Activated CD4-positive, alpha-beta T cell treated with anti-CD3 and anti-CD28 coated beads for 4 hours (primary cell): ENCODE measurements at places on chromosomes 11 and 22.

DNA sequence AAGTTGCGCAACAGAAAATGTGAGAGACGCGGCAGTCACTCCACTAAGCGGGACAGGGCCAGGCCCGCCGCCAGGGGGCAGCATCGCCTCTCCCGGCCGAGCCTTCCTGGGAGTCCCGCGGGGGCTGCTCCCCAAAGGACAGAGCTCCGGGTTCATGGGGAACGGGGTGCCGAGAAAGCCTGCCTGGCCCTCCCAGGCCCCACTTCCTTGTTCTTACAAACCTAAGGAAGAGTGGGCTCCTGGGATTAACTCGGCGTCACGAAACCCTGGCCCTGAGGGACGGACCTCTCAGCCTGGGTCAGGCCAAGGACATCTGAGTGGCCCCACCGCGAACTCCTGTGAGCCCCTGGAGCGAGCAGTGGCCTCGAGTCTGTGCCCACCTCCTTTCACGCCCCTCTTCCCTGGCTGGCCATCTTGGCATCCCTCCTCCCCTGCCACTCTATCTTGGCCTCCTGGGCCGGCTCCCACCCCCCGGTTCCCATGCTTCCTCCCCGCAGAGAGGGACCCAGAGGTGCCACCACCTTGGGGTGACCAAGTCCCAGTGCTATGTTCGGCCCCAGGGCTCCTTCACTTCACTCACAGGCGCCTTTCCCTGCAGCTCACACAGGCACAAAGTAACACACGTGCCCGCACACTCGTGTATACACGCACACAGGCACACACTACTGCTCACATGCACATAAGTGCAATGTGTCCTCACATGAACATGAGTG is 99.9 kb upstream of the FGF3 start:
- peak; percentile 47 for DNase-seq

- peak; percentile 53 for DNase-seq
Measured at GRCh38 chr11:96267496-96268032, 75.4 kb downstream of the MAML2 start.

DNA sequence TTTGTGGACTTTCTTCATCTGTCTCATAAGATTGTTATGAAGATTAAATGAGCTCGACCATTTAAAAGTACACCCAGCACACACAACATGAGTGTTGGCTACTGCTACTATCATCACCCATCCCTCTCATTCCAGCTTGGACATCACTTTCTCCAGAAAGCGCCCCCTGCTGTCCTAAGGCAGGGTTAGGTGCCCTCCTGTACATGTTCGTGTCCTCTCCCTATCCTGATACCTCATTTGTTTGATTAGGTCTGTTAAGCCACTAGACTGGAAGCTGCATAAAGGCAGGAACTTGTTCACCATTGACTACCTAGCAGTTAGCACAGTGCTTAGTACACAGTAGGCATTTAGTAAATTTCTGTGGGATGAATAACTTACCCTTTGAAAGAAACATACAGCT is 85.5 kb downstream of the ENTHD1 start:
- no peak for DNase-seq

DNA sequence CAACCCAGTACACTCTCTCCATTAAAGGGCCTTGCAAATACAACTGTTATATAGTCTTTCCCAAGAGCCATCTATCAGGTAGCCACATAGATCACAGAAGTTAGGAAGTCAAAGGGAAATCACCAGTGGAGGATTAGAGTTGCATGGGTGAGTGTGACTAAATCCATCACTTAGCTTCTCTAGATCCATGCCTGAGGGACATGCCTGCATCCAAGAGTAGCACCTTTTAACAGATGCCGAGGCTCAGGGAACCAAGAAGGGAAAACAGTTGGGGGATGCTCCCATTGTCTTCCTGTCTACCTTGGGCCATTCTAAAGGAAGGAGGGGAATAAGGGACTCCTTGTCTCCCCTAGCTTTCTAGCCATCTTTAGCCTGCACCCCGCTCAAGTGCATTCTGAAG is 77.9 kb downstream of the XRRA1 start:
- no peak for DNase-seq

GRCh38 chr11:63986932-63987513 is 785 bp downstream of the OTUB1 start:
- DNase-seq, result no peak

DNA sequence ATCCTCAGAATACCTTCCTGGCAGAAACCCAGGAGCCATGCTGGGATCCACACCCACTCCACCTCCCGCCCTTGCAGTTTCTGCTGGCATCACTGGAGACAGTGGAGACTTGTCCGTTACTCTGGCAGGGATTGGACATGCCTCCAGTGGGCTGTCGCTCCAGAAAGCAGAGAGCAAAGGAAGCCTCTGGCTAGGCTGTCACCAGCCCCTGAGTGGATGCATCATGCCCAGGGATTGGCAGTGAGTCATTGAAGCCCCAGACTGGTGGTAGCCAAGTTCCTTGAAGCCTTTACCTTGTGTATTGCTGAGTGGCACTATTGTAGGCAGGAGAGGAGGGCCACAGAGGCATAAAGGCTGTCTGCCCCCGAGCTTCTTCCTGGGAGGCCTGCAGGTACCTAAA is 34.8 kb upstream of the E2F8 start:
- DNase-seq, result no peak

DNA sequence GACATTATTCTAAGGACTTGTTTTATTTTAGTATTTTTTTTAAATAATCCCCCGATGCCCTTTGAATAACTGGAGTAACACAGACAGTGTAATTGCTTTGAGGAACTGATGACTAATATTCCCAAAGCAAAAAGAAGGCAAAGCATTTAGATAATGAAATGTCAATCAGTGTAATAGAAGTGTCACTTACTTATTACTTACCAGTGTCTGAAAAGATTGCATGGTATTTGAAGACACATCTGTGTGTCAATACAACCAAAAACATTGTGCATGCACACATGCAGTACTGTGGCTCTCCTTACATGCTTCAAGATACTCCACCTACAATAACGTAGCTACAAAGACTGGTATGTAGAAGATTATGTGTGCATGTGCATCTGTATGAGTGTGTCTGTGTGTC is 264.0 kb upstream of the ANO5 start:
- DNase-seq, result no peak

DNA sequence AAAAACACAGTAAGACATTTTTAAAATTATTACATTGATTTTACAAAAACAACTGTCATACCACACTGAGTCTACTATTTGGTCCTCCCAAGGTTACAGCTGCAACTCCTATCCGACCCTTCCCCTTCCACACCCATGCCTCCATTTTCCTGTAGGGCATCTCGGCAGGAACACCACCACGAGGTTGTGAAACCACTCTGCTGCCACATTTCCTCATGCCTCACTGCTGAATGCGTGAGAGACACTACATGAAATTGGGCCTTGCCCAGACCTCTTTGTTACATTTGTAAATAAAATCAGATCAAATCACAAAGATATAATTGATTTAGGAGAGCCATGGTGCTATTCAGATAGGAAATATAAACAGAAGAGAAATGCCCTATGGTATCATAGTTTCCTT is 2.0 kb downstream of the ARHGAP32 start:
- DNase-seq, result no peak

GRCh38 chr11:36818410-36818809 is 220.4 kb upstream of the RAG2 start:
- no peak for DNase-seq

- no peak for DNase-seq
Measured at GRCh38 chr11:119091966-119092879, 7.5 kb downstream of the HMBS start.

- DNase-seq, result no peak
Measured at GRCh38 chr11:98600786-98601773, 419.7 kb upstream of the CNTN5 start.

- no peak for DNase-seq
Measured at GRCh38 chr11:104844451-104844850, 53.8 kb downstream of the CASP12 start.

GRCh38 chr11:125491146-125491545 is 4.9 kb downstream of the FEZ1 start:
- DNase-seq, result no peak

- DNase-seq, result no peak
Measured at GRCh38 chr11:121672630-121673487, 220.1 kb upstream of the SORL1-AS1 start.

GRCh38 chr22:22237521-22237920 is 7.1 kb upstream of the VPREB1 start:
- DNase-seq, result no peak

DNA sequence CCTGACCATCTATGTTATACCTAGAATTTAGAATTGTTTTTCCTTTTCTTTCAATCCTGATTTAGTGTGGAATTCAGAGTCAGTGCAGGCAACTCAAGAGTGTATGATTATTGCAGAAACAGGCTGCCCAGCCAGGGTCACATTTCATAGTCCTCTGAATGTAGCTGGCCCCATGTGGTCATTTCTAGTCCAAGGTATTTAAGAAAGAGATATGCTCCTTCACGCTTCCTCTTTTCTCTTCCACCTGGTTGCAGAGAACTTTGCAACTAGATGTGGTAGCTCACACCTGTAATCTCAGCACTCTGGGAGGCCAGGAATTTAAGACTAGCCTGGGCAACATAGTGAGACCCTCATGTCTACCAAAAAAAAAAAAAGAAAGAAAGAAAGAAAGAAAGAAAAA is 27.6 kb upstream of the LDLRAD3 start:
- DNase-seq, result no peak

GRCh38 chr11:63683133-63683991 is 2.1 kb downstream of the RTN3 start:
- DNase-seq, result no peak

- DNase-seq, result no peak
Measured at GRCh38 chr11:63911440-63911839, 5.5 kb downstream of the RCOR2 start.

DNA sequence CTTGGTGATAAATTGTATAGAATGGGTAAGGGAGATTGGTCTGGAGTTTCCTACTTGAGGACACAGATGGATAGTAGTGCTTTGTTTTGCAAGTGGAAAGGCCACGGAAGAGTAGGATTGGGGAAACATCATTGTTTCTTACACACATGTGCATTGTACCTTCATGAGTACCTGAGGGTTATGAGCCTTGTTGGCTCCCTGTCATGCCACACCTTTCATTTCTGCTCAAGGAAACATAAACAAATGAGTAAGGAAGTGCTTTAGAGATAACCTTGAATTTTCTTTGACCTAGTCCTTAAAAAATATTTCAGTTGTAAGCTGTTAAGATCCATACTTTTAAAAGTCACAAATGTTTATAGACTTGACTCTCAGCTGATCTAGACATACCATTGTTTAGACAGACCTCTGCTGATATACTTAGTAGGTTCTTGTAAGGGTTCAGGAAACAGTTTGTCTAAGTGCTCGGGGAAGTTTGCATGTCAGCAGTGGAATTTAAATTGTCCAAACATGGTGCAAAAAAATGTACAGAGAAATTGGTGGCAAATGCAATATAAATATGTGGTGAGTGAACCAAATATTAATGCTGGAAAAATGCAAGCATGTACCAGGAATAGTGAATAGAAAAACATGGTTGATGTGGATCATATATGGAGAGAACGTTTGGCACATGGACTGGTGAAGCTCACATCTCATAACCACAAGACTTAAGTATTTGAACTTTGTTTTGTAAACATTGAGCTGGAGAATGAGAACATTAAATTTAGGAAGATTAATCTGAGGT is 40.9 kb downstream of the GAS2 start:
- no peak for DNase-seq

DNA sequence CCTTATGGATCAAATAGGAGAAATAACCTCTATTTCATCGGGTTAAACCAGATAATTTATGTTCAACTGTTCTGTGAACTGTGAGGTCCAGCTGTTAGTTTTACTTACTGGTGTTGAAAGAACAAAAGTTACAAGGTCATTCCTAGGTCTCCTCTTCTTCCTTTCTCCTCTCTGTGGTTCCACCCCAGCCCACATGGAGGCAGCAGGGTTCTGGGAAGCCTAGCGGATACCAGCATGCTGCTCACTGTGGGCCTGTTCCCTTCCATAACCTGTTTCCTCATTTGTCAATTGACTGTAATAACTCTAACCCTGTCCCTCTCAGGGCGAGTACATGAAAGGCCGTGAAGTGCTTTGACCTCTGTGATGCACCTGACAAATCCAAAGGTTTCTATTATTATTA is 27.8 kb downstream of the RELT start:
- no peak for DNase-seq

DNA sequence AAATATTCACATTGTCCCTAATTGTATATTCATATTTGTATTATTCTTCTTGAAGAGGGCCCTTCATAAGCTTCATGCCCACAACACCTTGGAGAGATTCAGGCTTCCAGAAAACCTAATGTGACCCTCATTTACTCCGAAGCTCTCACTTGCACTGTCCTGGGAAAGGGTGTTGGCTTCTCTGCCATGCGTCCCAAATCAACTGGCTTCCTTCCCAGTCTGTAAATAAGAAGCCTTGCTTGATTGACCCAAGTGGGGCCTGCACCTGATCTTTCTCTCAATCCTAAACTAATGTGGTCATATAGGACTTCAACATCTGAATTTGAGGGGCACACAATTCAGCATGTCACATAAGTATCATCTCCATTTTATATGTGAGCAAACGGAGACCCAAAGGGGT is 40.5 kb upstream of the ZBTB16 start:
- DNase-seq, result no peak

- no peak for DNase-seq
Measured at GRCh38 chr11:69321877-69322361, 28.0 kb downstream of the MYEOV start.

DNA sequence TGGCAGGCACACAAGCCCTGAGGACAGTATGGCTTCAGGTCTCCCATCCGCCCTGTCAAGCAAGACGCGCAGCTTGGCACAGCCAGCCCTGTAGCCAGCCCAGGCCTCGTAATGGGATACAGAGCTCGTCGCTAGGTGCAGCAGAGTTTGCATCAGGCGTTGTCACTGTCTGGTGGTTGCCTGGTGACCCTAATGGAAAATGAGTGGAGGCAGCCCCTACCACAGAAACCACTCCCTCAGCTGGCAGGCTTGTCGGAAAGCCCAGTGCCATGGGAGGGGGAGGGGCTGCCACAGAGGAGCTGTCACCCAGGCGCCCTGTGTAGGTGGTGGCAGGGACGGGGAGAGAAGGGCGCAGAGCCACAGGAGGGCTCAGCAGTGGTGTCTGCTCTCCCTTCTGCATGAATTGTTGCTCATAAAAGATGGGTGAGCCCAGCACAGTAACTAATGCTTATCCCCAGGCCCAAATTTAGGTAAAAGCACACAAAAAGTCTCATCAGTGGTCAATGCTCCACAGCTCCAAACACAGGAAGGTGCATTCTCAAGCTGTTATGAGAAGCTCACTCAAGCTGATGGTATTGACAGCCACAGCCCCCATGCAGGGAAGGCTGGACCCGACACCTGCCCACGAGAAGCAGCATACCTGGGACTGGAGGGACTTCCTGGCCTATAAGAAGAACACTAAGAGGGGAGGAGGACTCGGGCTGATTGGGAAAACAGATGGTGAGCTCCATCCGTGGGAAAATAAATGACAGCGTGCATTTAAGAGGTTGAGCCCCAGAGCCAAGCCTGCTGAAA is 164.6 kb downstream of the ETS1 start:
- DNase-seq, result peak; percentile 91

GRCh38 chr11:91776655-91777054 is 448.0 kb upstream of the FAT3 start:
- no peak for DNase-seq

DNA sequence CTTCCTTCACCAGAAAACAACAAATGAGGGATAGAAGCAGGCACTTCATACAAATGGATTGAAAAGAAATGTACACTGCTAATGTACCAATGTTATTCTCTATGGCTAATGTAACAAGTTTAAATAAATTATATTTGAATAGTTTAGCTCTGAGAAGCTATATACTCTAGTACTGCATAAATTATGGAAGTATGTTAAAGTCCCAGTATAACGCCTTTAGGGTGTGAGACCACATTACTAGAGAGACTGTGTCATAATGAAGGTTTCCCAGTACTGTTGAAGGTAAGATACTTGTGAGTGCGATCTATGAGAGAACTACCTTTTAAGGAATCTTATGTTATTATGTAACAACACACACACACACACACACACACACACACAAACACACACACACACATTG is 39.8 kb upstream of the GAB2 start:
- DNase-seq, result no peak
